HFFc6 (cell line): ENCODE measurements at places on chromosomes 1 and 21. TPM values are rescaled to one million over a fixed set of nuclear protein-coding genes. Genes with fewer than 3 reads are reported as not detected.
A peak's percentile ranks its signal among the peaks of the same experiment; 100 is the strongest.

- no peaks in the 10 kb centered on the region for H3K27me3 ChIP-seq
- peak overlapping the region; percentile 87 for H3K4me3 ChIP-seq
- H3K27ac ChIP-seq: peak overlapping the region; percentile 93
- H3K4me1 ChIP-seq: peaks cover 53% of the 10 kb centered on the region
- peak; percentile 64 for DNase-seq
These were observed 538.0 kb downstream of the LTN1 start for GRCh38 chr21:28454564-28455252.

The PCAT6 gene
- 1.8 to 3.2 TPM (median 3.1 TPM) in 3 replicates for total RNA-seq

DNA sequence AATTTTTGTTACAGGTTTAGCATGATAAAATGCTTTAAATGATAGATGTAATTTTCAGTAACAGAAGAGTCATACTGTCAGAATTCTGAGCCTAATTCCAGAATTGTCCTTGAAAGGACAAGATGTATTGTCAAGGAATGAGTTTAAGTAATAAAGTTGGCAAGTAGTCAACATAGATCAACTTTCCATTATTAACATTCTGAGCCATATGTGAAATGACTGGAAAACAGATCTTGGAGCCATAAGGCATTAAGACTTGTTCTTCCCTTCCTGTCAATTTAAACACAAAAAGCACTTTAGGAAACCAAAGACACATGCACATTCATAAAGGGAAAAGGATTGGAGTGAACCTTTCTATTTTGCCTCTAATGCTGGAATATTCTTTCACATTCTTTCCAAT lies 107.0 kb downstream of the ODF2L start:
- H3K27me3 ChIP-seq: peaks cover 3% of the 10 kb centered on the region; the same call in 1 of the 2 replicates
- no peak overlapping the region for H3K4me3 ChIP-seq
- H3K4me1 ChIP-seq: no peaks in the 10 kb centered on the region
- no peaks in the 10 kb centered on the region for H3K36me3 ChIP-seq
- no peak for DNase-seq

DNA sequence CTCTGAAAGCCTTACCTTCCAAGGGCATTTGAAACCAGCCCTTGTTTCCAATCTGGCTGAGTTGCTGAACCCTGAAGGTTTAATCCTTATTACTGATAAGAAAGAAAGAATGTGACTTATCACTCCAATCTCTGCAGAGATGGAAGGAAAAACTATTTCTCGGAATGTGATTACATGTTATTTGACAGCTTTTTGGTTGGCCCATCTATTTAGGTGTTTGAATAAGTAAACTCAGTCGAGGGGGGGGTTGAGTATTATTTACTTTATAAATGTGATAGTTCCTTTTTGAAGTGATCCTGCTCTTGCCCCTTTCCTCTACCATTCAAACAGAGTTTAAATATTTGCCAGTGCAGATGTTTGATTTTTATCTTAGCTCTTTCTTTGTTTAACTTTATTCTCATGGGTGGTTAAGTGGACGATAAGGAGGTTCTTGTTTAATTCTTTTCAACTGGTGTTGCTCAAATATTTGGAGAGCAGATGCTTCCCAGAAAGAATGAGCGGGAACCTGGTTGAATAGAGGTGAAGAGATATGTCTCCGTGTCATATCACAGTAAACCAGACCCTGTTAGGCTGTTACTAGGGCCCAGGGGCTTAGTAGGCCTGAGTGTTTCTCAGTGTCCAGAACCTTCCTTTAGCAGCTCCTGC lies 126.1 kb downstream of the CACHD1 start:
- no peaks in the 10 kb centered on the region for H3K27me3 ChIP-seq
- no peak for DNase-seq
- peaks cover 4% of the 10 kb centered on the region; the same call in 1 of the 2 replicates for H3K36me3 ChIP-seq
- peaks cover 40% of the 10 kb centered on the region for H3K4me1 ChIP-seq
- no peak overlapping the region for H3K27ac ChIP-seq

DNA sequence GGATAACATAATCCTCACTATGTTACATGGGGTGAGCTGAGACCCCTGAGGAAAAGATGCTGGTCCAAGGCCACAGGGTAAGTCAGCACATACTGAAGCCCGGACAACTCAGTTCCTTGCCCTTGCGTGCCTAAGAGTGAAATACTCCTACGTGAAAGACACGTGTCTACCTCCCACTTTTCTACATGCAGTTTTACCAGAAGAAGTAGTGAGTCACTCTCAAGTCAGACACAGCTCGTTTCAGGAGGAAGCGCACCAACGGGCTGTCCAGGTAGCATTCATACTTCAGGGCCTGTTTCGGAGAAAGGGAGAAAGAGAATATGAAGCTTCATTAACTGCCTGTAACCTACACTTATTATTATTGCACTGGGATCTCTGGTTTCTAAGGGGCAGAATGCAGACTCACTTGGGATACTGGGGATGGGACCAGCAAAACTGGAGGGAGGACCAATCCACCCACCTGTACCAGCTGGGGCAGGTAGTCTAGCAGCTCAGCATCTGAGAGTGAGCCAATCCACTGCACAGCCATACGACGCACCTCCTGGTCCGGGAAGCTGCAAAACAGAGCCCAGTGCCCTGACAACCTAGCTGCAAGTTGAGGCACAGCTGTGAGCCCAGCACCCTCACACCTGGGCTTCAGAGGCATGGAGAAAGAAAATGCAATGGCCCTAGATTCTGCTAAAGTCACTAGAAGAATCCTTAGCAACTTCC lies 32.4 kb upstream of the PPP1R15B start:
- no peak for DNase-seq
- H3K4me1 ChIP-seq: peaks cover 17% of the 10 kb centered on the region
- H3K36me3 ChIP-seq: no peaks in the 10 kb centered on the region; the same call in 1 of the 2 replicates
- peaks cover 13% of the 10 kb centered on the region for H3K27me3 ChIP-seq

DNA sequence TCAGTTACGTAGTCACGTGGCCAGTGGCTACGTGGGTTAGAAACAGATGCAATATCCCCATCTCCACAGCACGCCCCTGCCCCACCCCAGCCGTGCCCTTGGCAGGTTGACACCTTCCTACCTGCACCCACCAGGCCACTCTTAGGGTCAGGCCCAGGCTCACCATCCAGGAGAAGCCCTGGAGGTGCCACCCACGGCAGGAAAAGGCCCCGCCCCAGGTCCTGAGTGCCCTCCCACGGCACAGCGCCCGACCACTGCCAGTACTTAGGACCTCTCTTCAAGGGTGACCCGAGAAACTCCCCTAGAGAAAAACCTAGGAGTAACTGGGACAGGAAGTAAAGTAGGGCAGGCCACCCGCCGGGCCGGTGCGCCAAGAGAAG lies 1.5 kb downstream of the C1orf35 start:
- peak overlapping the region; percentile 64 for H3K27ac ChIP-seq
- H3K36me3 ChIP-seq: peaks cover 17% of the 10 kb centered on the region
- H3K4me1 ChIP-seq: peaks cover 23% of the 10 kb centered on the region
- no peak for DNase-seq

The DDX59 gene
- 12.9 to 15.6 TPM (median 13.2 TPM) in 3 replicates for total RNA-seq

DNA sequence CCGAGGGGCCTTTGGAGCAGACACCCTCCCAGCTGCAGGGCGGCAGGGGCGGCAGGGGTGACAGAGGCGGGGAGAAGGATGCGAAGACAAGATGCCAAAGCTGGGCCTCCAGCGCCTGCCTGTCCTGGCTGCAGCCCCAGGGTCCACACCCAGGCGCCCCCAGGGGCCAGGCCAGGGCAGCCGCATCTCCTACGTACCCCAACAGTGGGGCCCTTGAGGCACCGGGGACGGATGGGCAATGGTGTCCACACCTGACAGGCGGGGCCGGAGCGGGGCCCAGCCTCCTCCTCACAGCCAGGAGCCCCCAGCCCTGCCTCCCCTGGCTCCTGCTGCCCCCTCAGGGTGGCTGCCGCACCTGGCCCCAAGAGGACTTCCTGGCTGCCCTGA lies 7.2 kb downstream of the B3GALT6 start:
- no peak overlapping the region for H3K4me3 ChIP-seq
- peaks cover 4% of the 10 kb centered on the region for H3K27me3 ChIP-seq
- no peak overlapping the region for H3K27ac ChIP-seq
- H3K4me1 ChIP-seq: peaks cover 5% of the 10 kb centered on the region

DNA sequence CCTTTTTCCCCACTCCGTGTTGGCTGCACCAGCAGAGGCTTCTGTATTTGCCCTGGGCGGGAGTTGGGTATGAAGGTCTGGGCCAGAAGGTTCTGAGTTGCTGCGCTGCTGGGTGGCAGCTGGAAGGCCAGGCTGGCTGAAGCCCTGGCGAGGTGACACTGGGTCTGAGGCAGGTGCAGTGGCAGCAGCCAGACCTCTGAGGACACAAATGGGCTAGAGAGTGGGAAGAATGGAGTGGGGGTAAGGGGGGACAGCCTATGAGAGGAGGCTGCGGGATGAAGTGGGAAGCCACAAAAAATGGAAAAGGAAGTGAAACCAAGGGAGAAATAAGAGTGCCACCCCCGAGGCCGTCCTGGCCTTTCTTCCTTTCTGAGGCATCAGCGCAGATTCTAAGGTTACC lies 53.2 kb downstream of the STX6 start:
- no peak overlapping the region for H3K27ac ChIP-seq
- peaks cover 2% of the 10 kb centered on the region; the same call in 1 of the 2 replicates for H3K27me3 ChIP-seq
- no peak for DNase-seq
- no peak overlapping the region for H3K4me3 ChIP-seq

The ITLN1 gene
- not detected in 3 replicates for total RNA-seq

DNA sequence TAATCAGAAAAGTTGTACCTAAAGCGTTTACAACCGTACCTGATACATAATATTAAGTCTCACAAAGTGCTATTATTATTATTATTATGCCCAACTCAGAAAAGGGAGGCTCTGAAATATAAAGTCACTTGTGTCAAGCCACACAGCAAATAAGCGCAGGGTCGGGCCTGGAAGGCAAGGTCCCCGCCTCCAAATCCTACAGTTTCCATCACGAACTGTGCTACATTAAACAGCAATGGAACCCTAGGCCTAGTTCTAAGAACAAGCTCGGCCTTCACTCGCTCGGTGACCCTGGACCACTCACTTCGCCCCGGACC lies 549 bp downstream of the PARS2 start:
- H3K27me3 ChIP-seq: peaks cover 8% of the 10 kb centered on the region
- DNase-seq: no peak
- H3K4me3 ChIP-seq: peak overlapping the region; percentile 97
- H3K4me1 ChIP-seq: peaks cover 19% of the 10 kb centered on the region

DNA sequence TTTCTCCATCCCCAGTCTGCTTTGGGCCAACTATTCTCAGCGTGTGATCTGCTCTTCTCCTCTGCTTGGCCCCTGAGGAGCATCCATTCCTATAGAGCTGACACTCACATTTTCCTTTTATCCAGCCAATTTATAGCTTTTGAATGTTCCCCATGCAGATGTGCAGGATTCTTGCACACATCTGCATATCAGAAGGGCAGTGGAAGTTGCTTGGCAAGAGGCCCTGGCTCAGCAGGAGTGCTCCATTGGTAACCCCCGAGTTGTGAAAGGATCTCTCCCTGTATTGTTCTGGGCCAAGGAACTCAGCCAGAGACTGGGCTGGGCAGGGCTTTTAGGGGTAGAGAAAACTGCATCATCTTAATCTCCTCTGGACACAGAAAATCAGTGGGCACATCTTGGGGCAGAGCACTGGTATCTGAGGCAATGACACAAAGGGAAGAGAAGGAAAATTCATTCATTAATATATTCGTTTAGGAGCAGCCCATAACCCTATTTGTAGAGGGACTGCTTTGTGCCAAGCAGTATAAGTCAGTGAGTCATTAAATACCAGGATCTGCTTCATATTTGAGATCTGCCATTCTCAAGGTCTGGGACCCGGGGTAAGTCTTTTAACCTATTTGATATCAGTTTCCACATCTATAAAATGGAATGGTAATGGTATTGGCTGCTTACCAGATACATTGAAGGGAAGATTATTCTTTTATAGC lies 31.0 kb upstream of the BEND5 start:
- DNase-seq: no peak
- 0 out of 2 replicates have a peak, but pooled peaks cover 7% of the 10 kb centered on the region for H3K36me3 ChIP-seq
- H3K27ac ChIP-seq: no peak overlapping the region
- no peak overlapping the region for H3K4me3 ChIP-seq
- H3K27me3 ChIP-seq: peaks cover 2% of the 10 kb centered on the region; the same call in 1 of the 2 replicates
- no peaks in the 10 kb centered on the region for H3K4me1 ChIP-seq

DNA sequence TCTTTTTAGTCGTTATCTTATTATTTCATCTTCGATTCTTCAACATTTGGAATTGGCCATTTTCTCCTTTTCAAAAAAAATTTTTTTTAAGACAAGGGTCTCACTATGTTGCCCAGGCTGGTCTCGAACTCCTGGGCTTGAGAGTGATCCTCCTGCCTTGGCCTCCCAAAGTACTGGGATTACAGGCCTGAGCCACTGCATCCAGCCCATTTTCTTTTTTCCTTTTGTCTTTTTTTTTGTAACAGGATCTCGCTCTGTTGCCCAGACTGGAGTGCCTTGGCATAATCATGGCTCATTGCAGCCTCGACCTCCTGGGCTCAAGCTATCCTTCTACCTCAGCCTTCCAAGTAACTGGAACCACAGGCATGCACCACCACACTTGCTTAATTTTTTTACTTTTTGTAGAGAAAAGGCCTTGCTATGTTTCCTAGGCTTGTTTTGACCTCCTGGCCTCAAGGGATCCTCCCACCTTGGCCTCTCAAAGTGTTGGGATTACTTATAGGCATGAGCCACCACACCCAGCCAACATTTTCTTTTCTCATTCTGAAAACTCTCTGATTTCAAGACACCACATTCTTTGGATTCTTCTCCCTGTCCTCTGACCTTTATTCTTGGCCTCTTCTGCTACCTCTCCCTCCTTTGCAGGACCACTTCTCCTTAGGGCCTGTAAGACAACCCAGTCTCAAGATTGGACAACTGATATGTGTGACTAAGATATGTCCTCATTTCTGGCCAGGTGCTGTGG lies 6.0 kb upstream of the MAP1LC3C start:
- no peak overlapping the region for H3K27ac ChIP-seq
- H3K27me3 ChIP-seq: peaks cover 2% of the 10 kb centered on the region
- H3K4me1 ChIP-seq: peaks cover 26% of the 10 kb centered on the region
- no peaks in the 10 kb centered on the region for H3K36me3 ChIP-seq
- H3K4me3 ChIP-seq: 0 out of 2 replicates have a peak overlapping the region, but pooled peaks have one; percentile 9
- no peak for DNase-seq

- peaks cover 10% of the 10 kb centered on the region; the same call in 1 of the 2 replicates for H3K36me3 ChIP-seq
- peaks cover 24% of the 10 kb centered on the region for H3K4me1 ChIP-seq
- no peaks in the 10 kb centered on the region for H3K27me3 ChIP-seq
- H3K27ac ChIP-seq: no peak overlapping the region
These were observed 220.0 kb downstream of the FGGY start for GRCh38 chr1:59516881-59517280.

GRCh38 chr1:105664495-105664894 lies 1392.0 kb upstream of the PRMT6 start:
- no peaks in the 10 kb centered on the region for H3K4me1 ChIP-seq
- no peak for DNase-seq
- no peak overlapping the region for H3K27ac ChIP-seq
- H3K36me3 ChIP-seq: no peaks in the 10 kb centered on the region
- H3K4me3 ChIP-seq: no peak overlapping the region

The BMP8A gene
- not detected in 3 replicates for total RNA-seq

The DISC1 gene
- 1.7 to 4.1 TPM (median 2.5 TPM) in 3 replicates for total RNA-seq

GRCh38 chr1:2317230-2318065 lies 73.9 kb downstream of the MORN1 start:
- no peak overlapping the region for H3K4me3 ChIP-seq
- no peak for DNase-seq
- no peaks in the 10 kb centered on the region for H3K36me3 ChIP-seq
- peaks cover 6% of the 10 kb centered on the region; the same call in 1 of the 2 replicates for H3K4me1 ChIP-seq
- H3K27me3 ChIP-seq: no peaks in the 10 kb centered on the region; the same call in 1 of the 2 replicates
- H3K27ac ChIP-seq: peak overlapping the region; percentile 33; the same call in 1 of the 2 replicates

- H3K4me3 ChIP-seq: no peak overlapping the region
- peaks cover 19% of the 10 kb centered on the region for H3K27me3 ChIP-seq
- peak overlapping the region; percentile 62; the same call in 1 of the 2 replicates for H3K27ac ChIP-seq
- no peak for DNase-seq
These were observed 17.0 kb downstream of the DHRS3 start for GRCh38 chr1:12600880-12601633.

The TRPM2 gene
- total RNA-seq: 0.13 TPM in 1 of 3 replicates, not detected in the others

The TNNI3K gene
- not detected in 3 replicates for total RNA-seq
